Stimulated activated naive CD8-positive, alpha-beta T cell treated with anti-CD3 and anti-CD28 coated beads, Interleukin-15, amount 100 ng/mL, for 72 hours (primary cell): ENCODE measurements at places on chromosomes 12 and 14.

DNA sequence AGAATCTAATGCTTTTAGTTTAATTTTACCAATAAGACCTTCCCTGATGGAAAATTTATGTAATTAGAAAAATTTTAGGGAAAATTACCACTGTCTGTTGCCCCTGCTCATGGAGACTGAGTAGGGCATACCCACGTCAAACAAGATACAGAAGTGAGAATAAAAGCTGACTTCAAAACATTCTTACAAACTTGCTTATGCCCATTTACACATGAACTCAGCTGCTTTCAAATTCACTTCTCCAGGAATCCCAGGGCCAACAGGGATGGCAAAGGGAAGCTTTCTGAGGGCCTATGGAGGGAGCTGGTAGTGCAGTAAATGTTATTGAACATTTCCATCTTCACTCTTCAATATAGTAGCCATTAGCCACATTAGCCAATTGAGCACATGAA lies 4.8 kb upstream of the NINJ2 start:
- DNase-seq = no peak

DNA sequence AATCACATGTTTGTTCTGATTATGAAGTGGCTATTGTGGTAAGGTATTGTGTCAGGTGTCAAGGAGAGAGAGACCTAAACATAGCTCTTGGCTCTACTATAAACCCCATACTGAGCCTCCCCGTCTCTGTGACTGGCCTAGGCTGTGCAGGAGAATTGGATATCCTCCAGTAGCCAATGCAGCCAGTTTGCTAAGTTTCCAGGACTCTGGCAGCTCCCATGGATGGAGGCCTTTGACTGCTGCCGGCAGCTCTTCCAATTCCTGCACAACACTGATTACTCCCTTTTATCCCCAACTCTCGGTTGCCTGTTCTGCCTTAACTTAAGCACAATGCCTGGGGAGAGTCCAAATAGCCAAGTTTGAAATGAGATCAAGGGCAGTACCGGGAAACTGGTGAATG lies 59.3 kb downstream of the ABCC9 start:
- no peak for DNase-seq

DNA sequence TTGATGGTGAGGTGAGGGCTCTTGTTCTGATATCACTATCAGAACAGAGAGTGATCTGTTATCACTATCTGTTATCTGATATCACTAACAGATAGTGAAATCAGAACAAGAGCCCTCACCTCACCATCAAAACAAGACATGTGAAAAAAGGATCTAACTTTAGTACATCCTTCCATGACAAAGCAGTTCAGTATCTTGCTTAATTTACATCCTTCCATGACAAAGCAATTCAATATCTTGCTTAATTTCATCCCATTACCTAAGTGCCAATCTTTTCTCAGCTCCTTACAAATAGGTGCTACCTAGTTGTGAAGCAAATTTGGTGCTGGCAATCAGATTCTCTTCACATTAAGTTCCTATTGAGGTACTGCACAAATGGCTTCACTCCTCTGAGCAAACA lies 1865.6 kb upstream of the FLRT2 start:
- DNase-seq = no peak

DNA sequence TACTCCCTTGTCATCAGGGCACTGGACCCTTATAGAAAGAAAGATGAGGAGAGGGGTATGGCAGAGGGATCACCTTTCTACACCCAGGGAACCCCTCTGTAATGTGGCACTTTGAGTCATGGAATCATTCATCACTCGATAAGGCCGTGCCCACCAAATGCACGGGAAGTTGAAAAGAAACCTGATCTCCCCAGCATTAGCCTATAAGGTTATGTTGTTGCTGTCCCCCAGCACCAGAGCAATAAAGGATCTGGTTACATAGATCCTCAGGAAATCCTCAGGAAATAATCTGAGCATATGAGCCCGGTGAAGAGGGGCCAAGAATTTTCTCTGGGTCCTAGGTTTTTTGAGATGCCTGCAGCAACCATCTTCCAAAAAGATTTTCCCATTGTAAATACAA lies 148.8 kb upstream of the CRY1 start:
- no peak for DNase-seq

DNA sequence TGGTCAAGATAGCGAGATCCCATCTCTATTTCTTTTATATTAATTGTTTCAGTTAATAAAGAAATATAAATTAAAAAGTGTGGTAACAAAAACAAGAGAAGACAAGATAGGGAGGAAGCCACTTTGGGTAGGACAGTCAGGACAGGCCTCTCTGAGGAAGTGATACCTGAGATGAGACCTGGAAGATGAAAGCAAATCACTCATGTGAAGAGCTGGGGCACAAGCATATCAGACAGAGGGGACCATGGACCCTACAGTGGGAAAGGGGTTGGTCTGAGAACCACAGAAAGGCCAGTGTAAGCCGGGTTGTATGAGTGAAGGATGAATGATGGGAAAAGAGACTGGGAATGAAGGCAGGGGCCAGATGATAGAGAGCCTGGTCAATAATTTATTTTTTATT lies 1.8 kb upstream of the MED6 start:
- DNase-seq = no peak

GRCh38 chr14:92450351-92451070 lies 63.1 kb upstream of the RIN3 start:
- no peak for DNase-seq

- peak; percentile 12 for DNase-seq
Observed at GRCh38 chr12:45725631-45726602, 3.6 kb upstream of the ARID2 start.

DNA sequence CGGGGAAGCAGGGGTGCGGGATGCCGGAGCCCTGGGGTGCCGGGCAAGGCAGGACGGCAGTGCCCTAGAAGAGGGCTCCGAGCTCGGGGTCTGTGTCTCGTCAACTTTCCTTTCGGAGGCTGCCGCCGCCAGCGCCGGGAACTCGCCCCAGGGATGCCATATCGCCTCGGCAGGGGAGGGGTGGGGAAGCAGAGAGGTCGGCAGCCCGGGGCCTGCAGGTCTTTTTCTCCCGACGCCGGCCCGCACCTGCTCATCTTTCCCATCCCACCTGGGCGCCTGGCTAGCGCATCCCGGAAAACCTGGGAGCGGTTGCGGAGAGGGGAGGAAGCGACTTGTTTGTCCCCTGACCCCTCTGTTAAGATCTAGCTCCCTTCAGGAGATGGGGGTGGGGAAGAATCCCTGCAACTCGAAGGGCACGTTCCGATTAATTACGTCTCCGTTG lies 547 bp downstream of the CNTN1 start:
- DNase-seq = no peak

DNA sequence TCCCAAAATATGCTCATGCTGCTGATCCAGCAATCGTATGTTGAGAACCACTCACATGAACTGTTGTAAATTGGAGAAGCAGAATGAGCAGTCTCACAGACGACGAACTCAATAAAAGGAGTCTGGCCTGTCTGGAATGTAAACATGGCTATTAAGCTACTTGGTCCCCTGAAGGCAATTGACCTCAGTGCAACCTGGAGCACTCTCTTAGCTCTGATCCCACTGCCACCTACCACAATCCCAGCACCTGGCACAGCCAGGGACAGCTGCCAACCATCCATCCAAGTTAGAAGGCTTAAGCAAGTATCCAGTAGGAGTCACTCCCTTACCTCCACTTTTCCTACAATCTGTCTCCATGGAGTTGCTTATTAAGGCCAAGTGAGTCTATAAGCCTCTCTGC lies 406.9 kb upstream of the CLEC14A start:
- DNase-seq = no peak

DNA sequence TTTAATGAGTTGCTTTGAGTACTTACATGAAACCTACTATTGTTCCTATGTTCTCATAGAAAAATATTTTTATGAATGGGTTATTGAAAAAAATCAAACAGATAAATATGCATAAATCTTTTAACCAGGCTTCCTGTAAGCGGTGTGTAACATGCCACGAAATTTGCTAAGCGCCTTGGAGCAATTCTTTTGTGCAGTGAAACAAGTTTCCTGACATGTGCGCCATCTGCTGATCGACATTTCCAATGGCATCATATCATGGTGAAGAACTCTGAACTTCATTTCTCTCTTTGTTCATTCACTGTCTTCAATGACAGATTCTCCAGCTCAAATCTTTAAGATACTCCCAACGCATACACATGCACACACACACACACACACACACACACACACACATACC lies 145.6 kb upstream of the NAV3 start:
- DNase-seq = no peak

DNA sequence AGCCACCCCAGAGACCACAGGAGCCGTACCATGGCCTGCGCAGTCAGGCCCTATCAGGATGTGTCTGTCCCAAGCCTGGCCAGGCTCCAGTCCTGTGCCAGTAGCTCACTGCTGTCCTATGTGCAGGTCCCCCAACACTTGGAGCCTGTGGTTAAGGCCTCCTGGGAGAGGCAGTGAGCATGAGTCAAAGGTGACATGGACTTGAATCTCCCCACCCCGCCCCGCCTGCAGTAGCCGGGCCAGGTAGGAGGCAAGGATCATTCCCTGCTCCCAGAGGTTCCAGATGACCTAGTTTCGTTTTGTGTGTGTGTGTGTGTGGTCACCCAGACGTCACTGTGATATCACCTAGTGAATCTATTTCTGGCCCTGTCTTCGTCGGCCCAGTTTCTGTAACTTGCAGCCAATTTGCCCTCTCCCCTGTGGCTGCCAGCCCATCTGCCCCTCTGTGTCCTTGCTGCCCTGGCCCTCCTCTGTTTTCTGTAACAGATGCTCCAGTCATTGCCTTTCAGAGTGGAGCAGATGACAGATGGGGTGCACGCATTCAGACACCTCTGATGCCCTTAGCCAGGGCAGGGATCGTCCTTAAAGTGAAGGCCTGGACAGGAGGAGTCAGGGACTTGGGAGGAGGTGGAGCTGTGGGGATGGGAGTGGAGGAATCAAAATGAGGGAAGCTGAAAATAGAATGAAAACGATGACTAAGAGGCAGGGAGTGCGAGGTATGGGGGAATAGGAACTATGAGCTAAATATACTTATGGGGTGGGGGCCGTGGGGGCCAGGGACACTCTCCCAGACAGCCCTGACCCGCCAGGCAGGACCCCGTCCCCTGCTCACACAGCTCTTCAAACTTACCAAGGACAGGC lies 37.4 kb downstream of the SLC6A12 start:
- DNase-seq = no peak

GRCh38 chr12:124582108-124582424 lies 14.7 kb upstream of the NCOR2 start:
- no peak for DNase-seq

- DNase-seq = no peak
Observed at GRCh38 chr14:59583755-59584154, 7.1 kb upstream of the CCDC175 start.
